Hindlimb muscle (tissue), 1 donor: ENCODE measurements at places on chromosomes 11 and 22. TPM values are rescaled to one million over a fixed set of nuclear protein-coding genes. Genes with fewer than 3 reads are reported as not detected.

- DNase-seq = no peak
These were observed 9.0 kb upstream of the MICAL3 start for GRCh38 chr22:18033204-18033998.

- DNase-seq = no peak
These were observed 44.8 kb upstream of the SLC22A12 start for GRCh38 chr11:64546176-64546575.

- DNase-seq = no peak
These were observed 41.7 kb downstream of the RPS6KA4 start for GRCh38 chr11:64400667-64401066.

DNA sequence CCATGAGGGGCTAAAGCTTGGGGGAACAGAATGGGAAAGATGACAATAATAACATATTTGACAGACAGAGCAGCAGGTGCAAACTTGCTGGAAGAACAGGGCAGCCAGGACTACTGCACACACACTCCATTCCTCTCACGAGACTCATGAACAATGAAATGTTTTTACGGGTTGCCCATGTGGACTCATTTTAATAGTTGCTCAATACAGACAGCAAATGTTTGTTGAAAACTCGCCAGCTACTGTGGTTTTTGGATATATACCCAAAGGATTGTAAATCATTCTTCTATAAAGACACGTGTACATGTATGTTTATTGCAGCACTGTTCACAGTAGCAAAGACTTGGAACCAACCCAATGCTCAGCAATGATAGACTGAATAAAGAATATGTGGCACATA is 10.3 kb downstream of the SYT13 start:
- no peak for DNase-seq

- DNase-seq = no peak
These were observed 25.5 kb upstream of the RFPL3 start for GRCh38 chr22:32331918-32332725.

DNA sequence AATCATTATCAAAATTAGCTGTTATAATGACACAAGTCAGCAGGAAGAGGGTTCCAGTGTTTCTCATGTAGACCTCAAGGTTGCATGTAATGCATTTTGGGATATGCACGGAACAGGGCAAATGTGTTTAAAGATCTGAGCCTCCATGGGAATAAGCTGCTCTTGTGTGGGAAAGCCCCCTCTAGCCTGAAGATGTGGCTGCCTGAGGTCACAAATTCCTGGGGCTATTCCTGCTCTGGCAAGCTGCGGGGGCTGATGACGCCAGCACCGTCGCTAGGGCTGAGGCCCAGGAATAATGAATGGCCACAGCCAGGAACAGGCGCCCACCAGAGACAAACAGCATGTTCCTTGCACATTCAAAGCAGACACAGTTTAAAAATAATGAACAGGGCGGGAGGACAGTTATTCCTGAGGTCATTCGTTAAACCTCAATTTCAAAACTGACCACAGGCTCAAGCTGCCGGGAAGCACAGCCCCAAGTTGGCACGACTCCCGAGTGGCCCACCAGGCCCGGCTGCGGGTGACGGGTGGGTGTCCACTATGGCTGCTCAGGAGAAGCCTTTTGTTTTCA is 11.7 kb downstream of the OSBPL5 start:
- peak; percentile 81 for DNase-seq

- DNase-seq = no peak
These were observed 98.6 kb downstream of the FEZ1 start for GRCh38 chr11:125397421-125397820.

GRCh38 chr11:77069969-77070582 is 3.3 kb downstream of the CAPN5 start:
- DNase-seq = no peak

DNA sequence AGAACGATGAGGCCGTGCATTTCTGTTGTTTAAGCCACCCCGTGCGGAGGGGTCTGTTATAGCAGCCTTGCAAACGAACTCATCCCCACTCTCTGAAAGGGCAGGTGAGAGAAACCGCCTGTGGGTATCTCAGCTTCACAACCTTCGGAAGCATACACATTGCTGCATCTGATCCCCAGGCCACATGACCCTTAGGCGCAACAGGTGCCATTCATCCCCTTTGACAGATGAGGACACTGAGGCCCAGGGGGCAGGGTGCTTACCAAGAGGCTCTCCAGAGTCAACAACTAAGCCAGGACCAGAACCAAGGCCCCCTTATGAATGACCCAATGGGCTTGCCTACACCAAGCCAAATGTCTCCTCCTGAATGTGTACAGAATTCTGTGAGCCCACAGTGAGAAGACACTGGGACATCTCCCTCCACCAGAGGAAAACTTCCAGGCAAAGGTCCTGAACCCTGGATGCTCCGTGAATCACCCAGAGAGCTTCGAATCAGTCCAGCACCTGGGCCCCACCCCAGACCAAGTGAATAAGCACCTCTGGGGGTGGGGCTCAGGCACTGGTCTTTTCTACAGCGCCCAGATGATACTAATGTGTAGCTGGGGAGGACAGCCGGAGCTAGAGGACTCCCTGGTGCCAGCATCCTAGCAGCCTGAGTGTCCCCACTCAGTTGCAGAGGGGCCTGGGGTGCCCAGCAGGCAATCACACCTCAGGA is 83.2 kb downstream of the BUD13 start:
- DNase-seq = no peak

DNA sequence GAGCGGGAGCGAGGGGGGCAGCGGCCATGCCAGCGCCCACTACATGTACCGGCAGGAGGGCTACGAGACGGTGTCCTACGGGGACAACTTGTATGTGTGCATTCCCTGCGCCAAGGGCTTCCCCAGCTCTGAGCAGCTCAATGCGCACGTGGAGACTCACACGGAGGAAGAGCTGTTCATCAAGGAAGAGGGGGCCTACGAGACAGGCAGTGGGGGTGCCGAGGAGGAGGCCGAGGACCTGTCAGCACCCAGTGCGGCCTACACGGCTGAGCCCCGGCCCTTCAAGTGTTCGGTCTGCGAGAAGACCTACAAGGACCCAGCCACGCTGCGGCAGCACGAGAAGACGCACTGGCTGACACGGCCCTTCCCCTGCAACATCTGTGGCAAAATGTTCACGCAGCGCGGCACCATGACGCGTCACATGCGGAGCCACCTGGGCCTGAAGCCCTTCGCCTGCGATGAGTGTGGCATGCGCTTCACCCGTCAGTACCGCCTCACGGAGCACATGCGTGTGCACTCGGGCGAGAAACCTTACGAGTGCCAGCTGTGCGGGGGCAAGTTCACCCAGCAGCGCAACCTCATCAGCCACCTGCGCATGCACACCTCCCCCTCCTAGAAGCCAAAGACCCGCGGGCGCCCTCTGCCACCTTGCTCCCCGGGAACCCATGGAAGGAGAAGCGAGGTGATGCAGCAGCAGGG is 20.9 kb upstream of the TMEM191C start:
- DNase-seq = no peak

GRCh38 chr22:37448516-37449127 is 21.3 kb upstream of the ELFN2 start:
- no peak for DNase-seq

- DNase-seq = peak; percentile 23
These were observed 119.9 kb downstream of the MIAT start for GRCh38 chr22:26777156-26777801.

GRCh38 chr11:9753021-9753420 is 89.1 kb downstream of the SWAP70 start:
- DNase-seq = no peak

GRCh38 chr11:102464037-102464436 is 11.5 kb upstream of the TMEM123 start:
- DNase-seq = no peak

GRCh38 chr11:29343465-29344333 is 673.1 kb downstream of the KCNA4 start:
- peak; percentile 18 for DNase-seq

- DNase-seq = no peak
These were observed 53.1 kb upstream of the SLC22A12 start for GRCh38 chr11:64537876-64538275.

The SCUBE1 gene
- polyA plus RNA-seq = 0.10 TPM

The NPTXR gene
- 4.1 TPM for polyA plus RNA-seq

The OR51B5 gene
- polyA plus RNA-seq = not detected

The PANX2 gene
- polyA plus RNA-seq = 0.14 TPM

The C11orf98 gene
- polyA plus RNA-seq = 31.3 TPM
